Colonic mucosa (tissue), 4 donors: ENCODE measurements at places on chromosomes 4 and X.

GRCh38 chr4:10017037-10017893, 4.0 kb downstream of the SLC2A9 start:
- DNase-seq: no peak

GRCh38 chrX:21373637-21374162, 518 bp upstream of the CNKSR2 start:
- peak; percentile 48 for DNase-seq

GRCh38 chrX:147403040-147403439, 508.7 kb upstream of the FMR1 start:
- DNase-seq: no peak

DNA sequence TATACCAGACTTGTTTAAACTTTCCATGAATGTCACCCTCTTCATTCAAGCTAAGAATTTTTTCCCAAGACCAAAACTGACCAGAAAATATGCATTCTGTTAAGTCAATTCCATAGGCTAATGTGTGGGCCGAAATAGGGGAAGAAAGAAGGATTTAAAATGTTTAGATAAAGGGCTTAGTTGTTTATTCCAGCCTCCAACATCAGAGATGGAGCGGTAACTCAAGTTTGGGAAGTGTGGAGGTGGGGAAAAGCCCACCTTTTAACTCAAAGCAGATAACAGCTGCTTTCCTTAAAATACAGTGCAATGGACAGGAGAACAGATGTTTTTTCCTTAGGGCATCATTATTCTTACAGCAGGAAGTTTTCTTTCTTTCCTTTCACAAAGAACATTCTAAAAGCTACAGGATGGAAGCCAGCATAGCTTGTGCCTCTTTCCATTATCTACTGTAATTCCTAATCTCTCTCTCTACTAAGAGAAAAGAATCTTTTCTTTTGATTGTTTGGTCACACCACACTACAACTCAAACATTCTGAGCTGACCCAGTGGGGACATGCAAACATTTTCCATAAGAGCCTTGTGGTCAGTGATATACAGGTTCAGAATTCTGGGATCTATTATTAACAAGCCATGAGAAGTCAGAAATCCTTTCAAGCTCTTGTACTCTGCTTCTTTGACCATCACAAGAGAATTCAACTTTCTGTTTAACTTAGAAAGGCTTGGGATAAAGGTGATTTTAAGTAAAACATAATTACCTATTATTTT, 101.6 kb downstream of the PDE5A start:
- no peak for DNase-seq

GRCh38 chr4:40553995-40554394, 75.7 kb downstream of the RBM47 start:
- no peak for DNase-seq

- peak; percentile 20 for DNase-seq
These were observed 107.5 kb upstream of the ACSL4 start for GRCh38 chrX:109840585-109840984.

GRCh38 chr4:95085124-95085833, 327.5 kb downstream of the BMPR1B start:
- DNase-seq: no peak

- DNase-seq: no peak
These were observed 15.5 kb downstream of the SLC10A7 start for GRCh38 chr4:146506272-146506671.

GRCh38 chr4:6327220-6327917, 57.7 kb downstream of the WFS1 start:
- DNase-seq: peak; percentile 77

- no peak for DNase-seq
These were observed 172.9 kb downstream of the DCLK2 start for GRCh38 chr4:150250998-150251651.

GRCh38 chr4:141130947-141131605, 2.2 kb downstream of the RNF150 start:
- no peak for DNase-seq

- DNase-seq: no peak
These were observed 51.2 kb downstream of the GC start for GRCh38 chr4:71732706-71733105.

GRCh38 chr4:1718095-1718850, 2.9 kb downstream of the TMEM129 start:
- DNase-seq: no peak

- DNase-seq: no peak
These were observed 248.7 kb downstream of the FMR1NB start for GRCh38 chrX:148229801-148230303.

DNA sequence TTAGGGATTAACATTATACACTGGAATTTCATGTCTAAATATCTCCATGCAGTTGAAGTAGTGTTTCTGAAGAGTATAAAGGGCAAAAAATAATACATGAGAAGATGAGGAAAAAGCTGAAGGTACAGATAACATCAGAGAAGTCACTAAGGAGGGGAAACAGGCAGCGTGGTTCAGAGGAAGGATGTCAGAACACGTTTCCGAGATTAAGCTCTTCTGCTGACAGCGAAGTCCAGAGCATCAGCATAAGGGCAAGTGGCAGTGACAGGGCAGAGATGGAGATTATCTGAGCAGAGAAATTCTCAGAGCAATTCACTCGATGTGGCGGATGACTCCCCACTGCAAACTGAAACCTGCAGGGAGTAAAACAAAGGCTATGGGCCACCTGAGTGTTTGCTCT, 443.2 kb upstream of the FRG1 start:
- no peak for DNase-seq
